Keratinocyte (primary cell): ENCODE measurements at places on chromosomes 12 and 14. TPM values are rescaled to one million over a fixed set of nuclear protein-coding genes. Genes with fewer than 3 reads are reported as not detected.

Gene PSMD9
- 84.8 to 95.4 TPM (median 90.5 TPM) in 3 replicates for polyA plus RNA-seq

Gene RTN1
- 0.05 to 0.06 TPM in 2 of 3 replicates, not detected in the other for polyA plus RNA-seq

Gene MUCL1
- 1.1 to 2.9 TPM (median 1.4 TPM) in 3 replicates for polyA plus RNA-seq

DNA sequence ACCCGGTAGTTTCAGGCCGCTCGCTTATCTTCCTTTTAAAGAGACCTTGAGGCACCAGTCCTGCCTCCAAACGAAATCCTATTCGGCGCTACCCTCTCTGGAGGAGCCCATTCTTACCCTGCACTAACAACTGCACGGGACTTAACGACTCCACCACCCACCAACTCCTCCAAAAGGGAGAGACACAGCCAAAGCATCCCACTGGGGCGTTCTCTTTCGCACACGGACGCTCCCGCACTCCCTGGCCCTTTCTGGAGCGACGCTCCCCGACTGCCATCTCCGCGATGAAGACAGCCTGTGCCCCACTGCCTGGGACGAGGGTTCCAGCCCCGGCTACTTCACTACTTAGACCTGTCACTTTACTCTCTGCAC, 650 bp downstream of the GALC start:
- peaks cover 5% of the 10 kb centered on the region for H3K4me1 ChIP-seq
- no peak overlapping the region for H3K27ac ChIP-seq
- no peaks in the 10 kb centered on the region for H3K27me3 ChIP-seq

GRCh38 chr14:100088226-100088625, 23.0 kb downstream of the EVL start:
- H3K27ac ChIP-seq: no peak overlapping the region
- no peaks in the 10 kb centered on the region for H3K27me3 ChIP-seq
- no peak for DNase-seq
- no peaks in the 10 kb centered on the region for H3K36me3 ChIP-seq
- no peak overlapping the region for H3K4me3 ChIP-seq

DNA sequence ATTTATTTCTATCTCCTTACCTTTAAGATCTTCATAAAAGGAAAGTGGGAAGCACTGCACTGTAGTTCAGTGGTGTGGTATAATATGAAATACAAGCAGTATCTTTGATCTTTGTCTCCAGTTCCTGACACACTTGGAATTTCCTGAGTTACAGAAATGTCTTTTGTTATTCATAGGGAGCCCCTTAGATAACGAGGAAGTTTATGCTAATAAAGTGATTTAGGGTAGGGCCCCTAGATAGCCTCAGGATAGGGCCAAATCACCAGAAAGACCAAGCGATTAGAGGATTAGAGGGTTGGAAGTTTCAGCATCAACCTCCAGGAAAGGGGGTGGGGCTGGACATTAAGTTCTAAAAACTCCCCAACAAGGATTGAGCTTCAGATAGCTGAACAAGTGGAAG, 29.9 kb upstream of the DDHD1 start:
- H3K27me3 ChIP-seq: no peaks in the 10 kb centered on the region
- no peaks in the 10 kb centered on the region for H3K4me1 ChIP-seq
- no peak for DNase-seq
- no peak overlapping the region for H3K27ac ChIP-seq
- no peaks in the 10 kb centered on the region for H3K36me3 ChIP-seq
